Activated B cell treated with CpG ODN at 0.5 μM for 24 hours (primary cell): ENCODE measurements at places on chromosomes 5 and 9. TPM values are rescaled to one million over a fixed set of nuclear protein-coding genes. Genes with fewer than 3 reads are reported as not detected.

The MSMP gene
- total RNA-seq = 0.78 and 1.2 TPM in 2 replicates

The ACTBL2 gene
- not detected in 2 replicates for total RNA-seq

The GPR151 gene
- total RNA-seq = not detected in 2 replicates

The MRPS27 gene
- total RNA-seq = 69.2 and 71.6 TPM in 2 replicates

The CMYA5 gene
- total RNA-seq = 0.11 and 0.17 TPM in 2 replicates

The SMARCA2 gene
- total RNA-seq = 235 and 238 TPM in 2 replicates

The SOHLH1 gene
- not detected in 2 replicates for total RNA-seq

The CATSPER3 gene
- 0.95 and 0.98 TPM in 2 replicates for total RNA-seq

The PCDHB5 gene
- not detected in 2 replicates for total RNA-seq

The TMEM141 gene
- total RNA-seq = 34.9 and 35.8 TPM in 2 replicates

The ZNF354C gene
- total RNA-seq = 6.3 and 7.1 TPM in 2 replicates

The PCDHGA7 gene
- 1.3 and 1.6 TPM in 2 replicates for total RNA-seq

- no peak overlapping the region for H3K4me3 ChIP-seq
- no peak overlapping the region for H3K27ac ChIP-seq
- peaks cover 4% of the 10 kb centered on the region for H3K27me3 ChIP-seq
- DNase-seq = no peak
- H3K36me3 ChIP-seq = no peaks in the 10 kb centered on the region
Measured at GRCh38 chr5:77235846-77236721, 25.6 kb downstream of the PDE8B start.

GRCh38 chr9:75903785-75904360 is 13.4 kb downstream of the PCSK5 start:
- H3K4me3 ChIP-seq = no peak overlapping the region
- H3K4me1 ChIP-seq = no peaks in the 10 kb centered on the region
- H3K36me3 ChIP-seq = no peaks in the 10 kb centered on the region
- H3K27ac ChIP-seq = no peak overlapping the region

GRCh38 chr5:131394128-131394527 is 130.3 kb downstream of the CDC42SE2 start:
- peak overlapping the region; percentile 73 for H3K4me3 ChIP-seq
- no peaks in the 10 kb centered on the region for H3K27me3 ChIP-seq
- DNase-seq = no peak
- H3K36me3 ChIP-seq = peaks cover 85% of the 10 kb centered on the region
- peaks cover 71% of the 10 kb centered on the region for H3K4me1 ChIP-seq

DNA sequence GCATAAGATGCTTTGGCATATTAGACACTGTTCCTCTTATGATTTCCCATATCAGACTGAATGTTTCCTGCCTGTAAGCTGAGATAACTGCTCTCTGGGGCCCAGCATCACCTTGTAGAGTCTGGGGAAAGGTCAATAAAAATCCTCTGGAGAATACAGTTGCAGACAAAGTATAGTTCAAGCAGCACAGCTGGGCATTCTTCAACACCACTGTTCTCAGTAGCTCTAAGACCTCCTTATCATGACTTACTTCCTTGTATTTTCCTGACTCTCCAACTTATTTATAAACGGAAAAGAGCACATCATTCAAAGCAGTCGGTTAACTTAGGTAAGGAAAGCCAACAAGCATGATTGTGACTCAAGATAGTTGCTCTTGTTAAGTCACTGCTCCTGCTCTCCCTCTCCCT is 208.7 kb upstream of the RASEF start:
- H3K4me1 ChIP-seq = no peaks in the 10 kb centered on the region
- H3K36me3 ChIP-seq = no peaks in the 10 kb centered on the region
- H3K27ac ChIP-seq = no peak overlapping the region
- H3K4me3 ChIP-seq = no peak overlapping the region
- H3K27me3 ChIP-seq = no peaks in the 10 kb centered on the region

GRCh38 chr9:131658377-131659129 is 81.3 kb downstream of the RAPGEF1 start:
- H3K4me1 ChIP-seq = peaks cover 94% of the 10 kb centered on the region
- H3K36me3 ChIP-seq = peaks cover 42% of the 10 kb centered on the region
- H3K4me3 ChIP-seq = peak overlapping the region; percentile 24
- no peak for DNase-seq
- peak overlapping the region; percentile 82 for H3K27ac ChIP-seq

DNA sequence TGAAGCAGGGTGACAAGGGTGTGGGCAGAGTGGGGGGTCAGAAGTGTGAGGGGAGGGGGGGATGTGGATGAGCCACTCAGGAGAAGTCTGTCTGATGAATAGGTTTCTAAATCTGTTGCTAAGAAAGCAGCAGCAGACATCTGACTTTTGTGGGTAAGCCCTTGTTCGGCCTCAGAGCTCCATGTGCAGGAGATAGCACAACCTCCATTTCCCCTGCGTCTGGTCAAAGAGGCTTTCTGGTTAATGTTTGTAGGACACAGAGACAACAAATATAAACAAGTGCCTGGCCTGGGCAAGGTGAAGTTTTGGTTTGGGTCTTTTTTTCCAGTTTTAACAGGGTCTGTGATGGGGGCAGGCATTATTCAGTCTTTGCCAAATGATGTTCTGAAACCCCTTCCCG is 57.0 kb upstream of the GNE start:
- H3K27ac ChIP-seq = no peak overlapping the region
- H3K4me3 ChIP-seq = no peak overlapping the region
- no peaks in the 10 kb centered on the region for H3K4me1 ChIP-seq
- H3K27me3 ChIP-seq = peaks cover 6% of the 10 kb centered on the region

DNA sequence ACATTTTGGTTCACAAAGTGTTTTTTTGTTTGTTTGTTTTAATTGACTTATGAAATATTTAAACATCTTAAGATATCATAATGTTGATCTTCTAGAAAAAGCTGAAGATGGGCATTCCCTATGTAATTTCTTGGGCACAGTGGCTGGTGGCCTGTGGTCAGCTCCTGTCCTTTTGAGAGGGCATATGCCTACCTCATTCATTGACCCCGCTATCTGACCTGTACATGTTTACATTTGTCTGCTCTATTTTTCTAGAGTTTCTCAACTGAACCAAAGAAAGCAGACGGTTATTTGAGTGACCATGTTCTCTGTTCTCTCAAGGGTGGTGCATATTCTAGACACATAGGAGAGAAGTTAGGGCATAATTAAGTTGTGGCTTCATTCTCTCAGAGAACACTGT is 5.3 kb downstream of the SGCD start:
- H3K27ac ChIP-seq = no peak overlapping the region
- no peak overlapping the region for H3K4me3 ChIP-seq
- no peaks in the 10 kb centered on the region for H3K4me1 ChIP-seq
- H3K27me3 ChIP-seq = no peaks in the 10 kb centered on the region
- no peaks in the 10 kb centered on the region for H3K36me3 ChIP-seq

GRCh38 chr5:158716668-158717067 is 383.0 kb downstream of the EBF1 start:
- H3K27ac ChIP-seq = no peak overlapping the region
- peaks cover 85% of the 10 kb centered on the region for H3K36me3 ChIP-seq
- no peak overlapping the region for H3K4me3 ChIP-seq
- peaks cover 18% of the 10 kb centered on the region for H3K4me1 ChIP-seq
- no peaks in the 10 kb centered on the region for H3K27me3 ChIP-seq

- no peak overlapping the region for H3K4me3 ChIP-seq
- H3K36me3 ChIP-seq = no peaks in the 10 kb centered on the region
- no peak overlapping the region for H3K27ac ChIP-seq
Measured at GRCh38 chr5:66993448-66993847, 203.2 kb downstream of the CD180 start.

- H3K4me1 ChIP-seq = no peaks in the 10 kb centered on the region
- no peak for DNase-seq
- H3K27me3 ChIP-seq = no peaks in the 10 kb centered on the region
- peaks cover 85% of the 10 kb centered on the region for H3K36me3 ChIP-seq
- no peak overlapping the region for H3K4me3 ChIP-seq
- H3K27ac ChIP-seq = no peak overlapping the region
Measured at GRCh38 chr5:10393491-10393890, 40.0 kb downstream of the MARCHF6 start.

GRCh38 chr5:153744751-153745150 is 254.3 kb downstream of the GRIA1 start:
- peaks cover 2% of the 10 kb centered on the region for H3K27me3 ChIP-seq
- DNase-seq = no peak

DNA sequence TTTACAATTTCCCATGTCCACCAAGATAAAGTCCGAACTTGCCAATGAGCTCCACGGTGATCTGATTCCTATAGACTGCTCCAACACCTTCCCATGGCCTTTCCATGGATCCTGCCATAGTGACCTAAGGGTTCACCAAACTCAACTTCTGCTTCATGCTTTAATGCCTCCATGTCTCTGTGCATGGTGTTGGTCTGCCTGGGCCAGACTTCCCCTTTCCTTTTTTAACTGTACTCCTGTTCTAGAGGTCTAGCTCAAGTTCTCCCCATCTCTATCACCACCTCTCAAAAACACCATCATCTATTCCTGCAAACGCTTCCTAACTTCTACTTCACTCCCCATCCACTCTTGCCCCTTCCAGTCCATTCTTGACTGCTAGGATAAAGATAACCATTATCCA is 14.8 kb upstream of the SMARCA2 start:
- H3K27me3 ChIP-seq = peaks cover 6% of the 10 kb centered on the region
- H3K36me3 ChIP-seq = no peaks in the 10 kb centered on the region
- H3K27ac ChIP-seq = no peak overlapping the region
- no peak for DNase-seq

GRCh38 chr9:617445-618085 is 223.9 kb upstream of the DMRT1 start:
- H3K27ac ChIP-seq = no peak overlapping the region
- peaks cover 7% of the 10 kb centered on the region for H3K4me1 ChIP-seq
- H3K4me3 ChIP-seq = no peak overlapping the region

GRCh38 chr5:138944527-138945322 is 69.6 kb upstream of the LRRTM2 start:
- no peaks in the 10 kb centered on the region for H3K27me3 ChIP-seq
- no peak overlapping the region for H3K27ac ChIP-seq
- H3K4me3 ChIP-seq = no peak overlapping the region
- no peaks in the 10 kb centered on the region for H3K4me1 ChIP-seq
- H3K36me3 ChIP-seq = peaks cover 15% of the 10 kb centered on the region

- H3K27me3 ChIP-seq = peaks cover 27% of the 10 kb centered on the region
- H3K4me3 ChIP-seq = no peak overlapping the region
- H3K27ac ChIP-seq = no peak overlapping the region
- H3K36me3 ChIP-seq = no peaks in the 10 kb centered on the region
- DNase-seq = no peak
- H3K4me1 ChIP-seq = peaks cover 2% of the 10 kb centered on the region
Measured at GRCh38 chr9:89077519-89077918, 86.3 kb downstream of the S1PR3 start.

DNA sequence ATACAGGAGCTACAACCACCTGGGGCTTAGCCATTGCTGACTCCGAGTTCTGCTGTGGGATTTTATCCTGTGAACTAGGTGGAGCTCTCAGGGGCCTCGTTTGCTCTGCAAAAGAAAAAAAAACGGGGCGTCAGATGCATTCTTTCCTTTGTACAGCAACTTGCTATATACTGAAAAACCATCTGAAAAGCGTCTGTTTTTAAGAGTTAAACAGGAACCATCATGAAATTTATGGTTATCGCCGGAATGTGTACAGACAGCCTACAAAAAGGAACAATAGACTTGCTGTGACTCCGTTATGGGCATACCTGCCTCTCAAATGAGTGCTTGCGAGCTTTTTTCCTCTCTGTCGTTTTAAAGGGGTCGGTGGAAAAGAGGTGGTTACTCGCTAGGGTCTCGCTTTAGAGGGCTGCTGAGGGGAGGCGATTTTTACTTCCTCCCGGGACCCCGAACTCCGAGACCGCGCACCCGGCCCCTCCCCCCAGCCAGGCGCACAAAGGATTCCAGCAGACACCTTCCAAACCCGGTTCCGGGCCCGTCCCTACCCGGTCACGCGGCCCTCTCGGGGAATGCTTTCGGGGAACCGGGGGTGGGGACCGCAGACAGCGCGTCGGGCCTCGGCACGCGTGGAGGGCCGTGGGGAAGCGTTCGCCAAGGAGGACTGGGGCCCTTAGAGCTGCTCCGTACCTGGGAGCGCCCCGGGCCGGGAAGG is 826 bp downstream of the PAIP1 start:
- peaks cover 22% of the 10 kb centered on the region for H3K4me1 ChIP-seq
- peak overlapping the region; percentile 88 for H3K27ac ChIP-seq
- H3K36me3 ChIP-seq = peaks cover 8% of the 10 kb centered on the region
- H3K27me3 ChIP-seq = no peaks in the 10 kb centered on the region
- H3K4me3 ChIP-seq = peak overlapping the region; percentile 88

- H3K27me3 ChIP-seq = no peaks in the 10 kb centered on the region
- DNase-seq = no peak
- no peaks in the 10 kb centered on the region for H3K36me3 ChIP-seq
- H3K4me1 ChIP-seq = no peaks in the 10 kb centered on the region
- no peak overlapping the region for H3K27ac ChIP-seq
- no peak overlapping the region for H3K4me3 ChIP-seq
Measured at GRCh38 chr9:29556317-29556716, 1983.0 kb upstream of the C9orf72 start.

GRCh38 chr9:89175828-89176261 is 2.8 kb downstream of the SHC3 start:
- H3K27me3 ChIP-seq = peaks cover 48% of the 10 kb centered on the region
- no peak overlapping the region for H3K27ac ChIP-seq

DNA sequence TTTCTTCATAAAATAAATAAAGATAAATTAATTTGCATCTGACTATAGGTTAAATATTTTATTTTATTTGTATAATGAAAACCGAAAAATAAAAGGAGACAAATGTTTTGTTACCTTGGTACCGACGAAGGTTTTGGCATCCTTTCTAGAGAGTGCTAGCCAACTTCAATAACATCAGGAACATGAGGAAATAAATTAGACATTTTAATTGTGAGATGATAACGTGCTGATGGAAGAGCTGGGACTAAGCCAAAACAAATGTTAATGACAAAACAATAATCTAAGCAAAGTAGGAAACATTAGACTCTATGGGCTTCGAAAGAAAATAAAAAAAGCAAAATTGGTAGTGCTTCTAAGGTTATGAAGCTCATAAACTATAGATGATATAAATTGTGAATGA is 201.0 kb downstream of the IRX2 start:
- H3K27me3 ChIP-seq = no peaks in the 10 kb centered on the region
- H3K36me3 ChIP-seq = no peaks in the 10 kb centered on the region
- H3K4me3 ChIP-seq = no peak overlapping the region

DNA sequence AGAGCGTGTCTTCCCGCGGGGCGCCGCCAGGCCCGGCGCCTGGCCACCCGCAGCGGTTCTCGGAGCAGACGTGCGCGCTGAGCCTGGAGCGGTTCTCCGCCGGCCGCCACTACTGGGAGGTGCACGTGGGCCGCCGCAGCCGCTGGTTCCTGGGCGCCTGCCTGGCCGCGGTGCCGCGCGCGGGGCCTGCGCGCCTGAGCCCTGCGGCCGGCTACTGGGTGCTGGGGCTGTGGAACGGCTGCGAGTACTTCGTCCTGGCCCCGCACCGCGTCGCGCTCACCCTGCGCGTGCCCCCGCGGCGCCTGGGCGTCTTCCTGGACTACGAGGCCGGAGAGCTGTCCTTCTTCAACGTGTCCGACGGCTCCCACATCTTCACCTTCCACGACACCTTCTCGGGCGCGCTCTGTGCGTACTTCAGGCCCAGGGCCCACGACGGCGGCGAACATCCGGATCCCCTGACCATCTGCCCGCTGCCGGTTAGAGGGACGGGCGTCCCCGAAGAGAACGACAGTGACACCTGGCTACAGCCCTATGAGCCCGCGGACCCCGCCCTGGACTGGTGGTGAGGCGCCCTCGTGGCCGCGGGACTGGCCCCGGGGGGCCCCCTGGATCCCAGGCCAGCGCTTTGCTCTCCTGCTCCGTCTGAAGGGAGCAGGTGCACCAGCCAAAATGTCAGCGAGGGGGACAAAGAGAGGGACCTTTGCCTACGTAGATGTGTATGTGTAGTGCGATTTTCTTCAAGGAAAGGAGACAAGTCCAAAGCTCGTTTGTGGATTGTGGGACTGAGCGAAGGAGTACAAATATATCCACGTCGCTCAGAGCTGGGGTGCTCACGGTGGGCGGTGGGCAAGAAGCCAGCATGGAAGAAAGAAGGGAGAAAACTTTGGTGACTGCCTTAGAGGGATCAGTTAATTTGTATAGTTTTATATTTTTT is 19.5 kb downstream of the BTNL9 start:
- H3K36me3 ChIP-seq = no peaks in the 10 kb centered on the region
- peak overlapping the region; percentile 11 for H3K4me3 ChIP-seq
- H3K27ac ChIP-seq = no peak overlapping the region
- peaks cover 12% of the 10 kb centered on the region for H3K4me1 ChIP-seq
- no peak for DNase-seq
- H3K27me3 ChIP-seq = peaks cover 64% of the 10 kb centered on the region
